Naive thymus-derived CD4-positive, alpha-beta T cell (primary cell): ENCODE measurements at places on chromosomes 1 and 21. TPM values are rescaled to one million over a fixed set of nuclear protein-coding genes. Genes with fewer than 3 reads are reported as not detected.

Gene AZIN2
- total RNA-seq, result 9.0 and 11.3 TPM in 2 replicates

Gene KTI12
- total RNA-seq, result 16.5 TPM

Gene NKAIN1
- total RNA-seq, result not detected in 2 replicates

Gene TMEM125
- not detected in 2 replicates for total RNA-seq

Gene VPS72
- total RNA-seq, result 35.1 TPM

Gene ZSWIM5
- 2.0 TPM for total RNA-seq
